ENCODE measurements at places on chromosomes 11 and 22.

- no peak for DNase-seq
These were observed 32.7 kb upstream of the TMEM41B start for GRCh38 chr11:9347100-9347499.

DNA sequence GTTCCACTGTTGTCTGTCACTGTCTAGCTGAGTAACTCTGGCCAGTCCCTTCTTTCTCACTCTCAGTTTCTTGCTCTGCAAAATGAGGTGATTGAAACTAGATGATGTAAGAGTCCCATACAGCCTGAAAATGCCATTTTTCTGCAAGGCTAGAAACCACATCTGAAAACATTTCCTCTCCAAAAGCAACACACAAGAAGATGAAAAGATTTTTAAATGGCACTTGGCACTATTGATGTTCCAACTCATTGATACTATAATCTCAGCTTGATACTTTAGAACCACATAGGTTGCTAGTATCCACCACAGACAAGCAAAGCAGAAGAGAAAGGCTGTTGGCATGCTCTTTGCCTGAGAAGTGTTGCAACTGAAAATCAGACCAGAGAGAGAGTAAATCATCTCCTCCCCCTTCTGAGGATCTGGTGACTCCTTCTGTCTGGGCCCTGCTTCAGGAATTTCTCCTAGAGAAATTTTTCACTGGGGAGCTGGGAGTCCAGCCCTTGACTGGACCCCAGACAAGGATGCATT, 1217.9 kb downstream of the LRRC4C start:
- DNase-seq = no peak

DNA sequence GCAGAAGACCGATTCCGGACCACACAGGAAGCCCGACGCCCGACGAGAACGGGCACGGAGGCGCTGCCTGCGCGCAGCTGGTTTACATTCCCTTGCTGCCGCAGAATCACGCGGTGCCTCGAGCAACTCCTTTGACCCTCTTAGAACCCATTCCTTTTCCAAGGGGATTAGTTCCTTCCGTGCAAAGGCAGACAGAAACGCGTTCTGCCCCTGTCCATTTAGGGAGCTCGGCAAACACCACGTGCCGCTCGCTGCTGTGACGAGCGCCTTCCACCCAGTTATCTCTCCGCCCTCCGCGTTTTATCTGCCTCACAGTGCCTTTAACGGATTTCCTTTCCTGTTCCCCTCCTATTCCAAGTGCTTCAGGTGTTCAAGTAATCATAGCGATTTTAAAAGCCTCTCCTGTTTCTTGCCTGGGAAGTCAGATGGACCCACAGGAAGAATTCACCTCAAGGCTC, 24.1 kb upstream of the MICAL3 start:
- no peak for DNase-seq

DNA sequence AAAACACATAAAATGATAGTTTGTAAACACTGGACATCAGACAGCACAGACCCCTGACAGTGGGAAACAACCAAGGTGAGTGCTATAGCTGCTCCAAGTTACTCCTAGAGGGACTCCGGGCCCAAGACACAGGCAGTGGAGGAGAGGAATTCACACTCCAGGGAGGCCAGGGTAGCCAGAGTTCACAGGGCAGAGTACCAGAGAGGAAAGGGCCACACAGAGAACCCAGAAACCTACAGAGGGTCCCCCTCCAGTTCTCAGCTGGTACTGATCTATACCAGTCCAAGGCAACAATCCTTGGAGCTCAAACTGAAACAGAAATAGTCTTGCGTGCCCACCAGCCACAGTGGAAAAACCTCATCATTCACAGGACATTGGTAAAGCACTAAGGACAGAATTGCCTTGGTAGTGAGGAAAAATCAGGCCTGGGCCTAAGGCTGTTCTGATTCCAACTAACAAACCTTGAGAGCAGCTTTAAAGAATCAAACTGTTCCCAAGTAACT, 7.6 kb downstream of the VPS37C start:
- DNase-seq = no peak

DNA sequence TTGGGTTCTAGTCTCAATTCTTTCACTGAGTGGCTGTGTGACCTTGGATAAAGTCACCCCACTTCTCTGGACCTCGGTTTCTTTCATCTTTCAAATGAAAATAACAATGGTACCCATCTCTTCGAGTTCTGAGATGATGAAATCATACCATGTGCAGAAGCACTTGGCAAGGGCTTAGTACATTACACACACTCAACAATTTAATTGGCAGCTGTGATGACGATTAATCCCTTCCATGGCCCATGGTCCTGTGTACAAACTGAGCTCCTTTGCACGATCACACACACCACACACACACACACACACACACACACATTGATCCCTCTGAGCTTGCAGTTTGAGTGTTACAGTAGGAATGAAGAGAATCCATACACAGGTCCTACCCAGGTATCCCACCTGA, 103.4 kb upstream of the ASPHD2 start:
- DNase-seq = peak; percentile 36

- DNase-seq = no peak
These were observed 75.6 kb downstream of the LIF start for GRCh38 chr22:30171008-30171407.

DNA sequence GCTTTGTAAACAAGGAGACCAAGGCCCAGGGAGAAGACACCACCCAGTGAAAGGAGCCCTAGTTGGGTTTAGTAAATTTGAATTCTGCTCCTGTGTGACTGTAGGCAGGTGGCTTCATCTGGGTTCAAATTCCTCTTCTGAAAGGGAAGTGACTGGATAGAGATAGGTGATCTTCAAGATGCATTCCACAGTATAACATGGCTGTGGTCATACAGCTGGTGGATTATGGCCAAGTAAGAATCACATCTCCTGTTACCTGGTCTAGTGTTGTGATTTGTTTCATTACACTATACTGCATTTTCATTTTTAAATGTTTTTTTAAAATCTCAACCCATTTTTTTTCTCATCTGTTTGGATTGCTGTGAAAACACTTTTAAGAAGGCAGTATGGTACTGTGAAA, 58.0 kb upstream of the PICALM start:
- DNase-seq = no peak

DNA sequence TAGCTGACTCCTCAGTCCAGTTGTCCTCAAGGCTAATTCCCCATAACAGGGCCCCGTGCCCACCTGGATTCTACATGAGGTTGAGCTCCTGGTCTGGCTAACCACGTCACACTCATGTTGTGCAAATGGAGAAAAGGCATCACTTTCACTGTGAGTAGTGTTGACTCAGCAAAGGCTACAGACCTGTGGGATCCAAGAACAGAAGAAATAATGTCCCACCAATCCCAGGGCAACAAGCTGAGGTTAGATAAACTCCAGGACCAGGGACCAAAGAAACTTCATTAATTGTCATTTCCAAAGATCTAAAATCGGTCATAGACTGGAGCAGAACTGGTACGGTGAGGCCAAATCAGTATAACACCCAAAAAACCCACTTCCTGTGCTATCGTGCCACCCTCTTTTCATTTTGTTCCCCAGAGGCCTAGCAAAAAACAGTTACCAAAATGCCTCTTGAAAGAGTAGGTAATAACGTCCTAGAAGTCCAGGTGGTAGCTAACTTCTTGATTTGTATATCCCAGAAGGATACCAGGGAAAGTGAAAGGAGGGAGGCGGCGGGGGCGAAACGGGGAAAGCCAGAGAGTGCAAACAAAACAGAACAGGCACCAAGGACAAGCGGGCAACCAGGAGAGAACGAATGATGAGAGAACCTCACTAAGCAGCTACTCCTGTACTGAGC, 1.4 kb downstream of the PCSK7 start:
- DNase-seq = no peak

GRCh38 chr11:115884800-115885534, 380.8 kb upstream of the CADM1 start:
- no peak for DNase-seq

DNA sequence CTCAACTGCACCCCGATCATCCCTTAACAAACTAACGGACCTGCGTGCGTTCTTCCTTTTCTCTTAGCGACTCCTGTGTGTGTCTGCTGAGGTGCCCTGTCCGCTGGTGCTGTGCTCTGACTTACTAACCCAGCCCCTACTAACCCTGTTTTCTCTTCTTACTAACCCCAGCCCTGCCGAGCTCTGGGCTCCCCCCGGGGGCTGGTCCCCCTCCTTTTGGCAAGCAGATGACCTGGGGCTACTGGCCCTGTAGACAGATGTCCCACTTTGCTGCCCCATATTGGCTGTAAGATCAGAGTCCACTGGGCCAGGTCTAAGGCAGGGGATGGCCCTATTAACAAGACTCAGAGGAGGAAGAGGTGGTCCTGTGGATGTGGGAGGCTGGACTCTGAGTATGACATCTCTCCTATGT, 14.7 kb downstream of the MIAT start:
- no peak for DNase-seq

DNA sequence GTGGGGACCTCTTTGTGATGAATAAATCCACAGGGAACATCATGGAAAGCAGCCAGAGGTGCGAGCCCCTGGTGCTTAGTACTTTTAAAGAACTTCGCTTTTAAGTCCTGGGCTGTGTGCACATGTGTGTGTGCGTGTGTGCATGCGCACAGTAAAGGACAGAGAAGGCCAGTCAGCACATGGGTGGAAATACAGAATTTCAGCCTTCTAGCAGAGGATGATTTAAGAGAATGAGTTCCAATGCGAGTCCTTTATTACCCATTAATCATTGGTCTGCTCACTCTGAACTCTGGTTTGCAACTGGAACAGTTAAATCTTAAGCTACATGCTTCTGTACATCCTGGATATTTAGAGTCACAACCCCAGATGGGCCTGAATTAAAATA, 18.9 kb downstream of the TEAD1 start:
- no peak for DNase-seq

DNA sequence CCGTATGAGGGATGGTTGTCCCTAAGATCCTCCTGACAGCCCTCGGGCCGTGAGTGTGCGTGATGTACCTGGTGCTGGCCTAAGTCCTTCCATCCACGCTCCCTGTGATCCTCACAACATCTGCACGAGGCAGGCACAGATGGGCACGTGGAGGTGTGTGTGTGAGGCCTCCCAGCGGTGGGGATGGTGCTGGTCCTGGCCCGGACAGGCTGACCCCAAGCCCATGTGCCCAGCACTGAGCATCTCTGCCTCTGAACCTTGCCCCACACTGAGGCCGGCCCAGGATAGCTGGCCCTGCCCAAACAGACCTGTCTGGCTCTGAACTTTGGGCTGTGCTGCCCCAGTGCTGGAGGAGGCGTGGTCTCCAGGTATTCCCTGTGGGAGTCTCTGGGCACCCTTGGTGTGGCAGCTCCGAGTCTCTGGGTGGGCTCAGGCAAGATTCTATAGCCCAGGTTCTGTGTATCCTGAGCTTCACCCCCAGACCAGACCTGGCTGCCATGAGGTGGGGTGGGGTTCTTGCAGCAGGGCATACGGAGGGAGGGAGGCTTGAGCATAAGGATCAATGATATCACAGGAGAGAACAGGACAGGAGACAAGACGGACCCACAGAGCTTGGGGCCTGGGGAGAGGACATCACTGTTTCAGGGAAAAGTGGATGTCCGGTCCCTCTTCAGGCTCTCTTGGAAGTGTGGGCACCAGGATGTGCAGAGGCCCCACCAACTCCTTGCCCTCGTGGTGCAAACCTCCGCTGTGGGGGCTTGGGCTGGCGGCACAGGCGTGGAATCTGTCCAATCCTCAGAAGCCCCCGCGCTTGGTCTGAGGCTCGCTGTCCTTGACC, 881.8 kb downstream of the BRD1 start:
- no peak for DNase-seq

GRCh38 chr22:29992341-29993275, 87.7 kb upstream of the HORMAD2 start:
- no peak for DNase-seq

- no peak for DNase-seq
These were observed 19.6 kb downstream of the MACROD1 start for GRCh38 chr11:64146036-64146955.

GRCh38 chr11:116948391-116948790, 111.0 kb upstream of the APOA1 start:
- DNase-seq = no peak

- DNase-seq = no peak
These were observed 2.3 kb upstream of the ST3GAL4 start for GRCh38 chr11:126352934-126353801.

DNA sequence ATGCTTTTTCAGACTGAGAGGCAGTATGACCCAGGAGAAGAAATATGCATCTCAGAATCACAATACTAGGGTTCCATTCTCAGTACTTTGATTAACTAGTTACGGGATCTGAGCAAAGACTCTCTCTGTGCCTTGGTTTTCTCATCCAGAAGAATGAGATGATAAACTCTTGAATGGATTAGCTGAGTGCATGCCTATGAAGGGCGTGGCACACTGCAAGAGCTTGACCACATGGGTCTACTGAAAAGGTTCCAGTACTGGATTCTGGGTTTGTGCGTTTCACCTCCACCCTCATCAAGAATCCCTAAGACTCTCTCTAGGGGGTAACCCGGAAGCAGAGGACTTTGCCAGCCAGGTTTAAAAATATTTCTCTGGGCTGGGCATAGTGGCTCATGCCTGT, 25.6 kb downstream of the PGA5 start:
- no peak for DNase-seq

DNA sequence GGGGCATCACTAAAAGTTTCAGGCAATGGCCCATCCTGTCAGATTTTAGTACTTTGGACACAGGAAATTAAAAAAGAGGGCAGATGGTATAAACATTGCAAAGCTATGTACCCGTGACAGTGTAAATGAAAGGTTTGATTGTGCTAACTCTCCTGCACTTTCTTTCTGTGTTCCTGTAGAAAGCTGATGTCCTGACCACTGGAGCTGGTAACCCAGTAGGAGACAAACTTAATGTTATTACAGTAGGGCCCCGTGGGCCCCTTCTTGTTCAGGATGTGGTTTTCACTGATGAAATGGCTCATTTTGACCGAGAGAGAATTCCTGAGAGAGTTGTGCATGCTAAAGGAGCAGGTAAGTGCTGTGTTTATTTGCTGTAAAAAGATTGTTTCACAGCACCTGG, 10.3 kb downstream of the CAT start:
- no peak for DNase-seq

DNA sequence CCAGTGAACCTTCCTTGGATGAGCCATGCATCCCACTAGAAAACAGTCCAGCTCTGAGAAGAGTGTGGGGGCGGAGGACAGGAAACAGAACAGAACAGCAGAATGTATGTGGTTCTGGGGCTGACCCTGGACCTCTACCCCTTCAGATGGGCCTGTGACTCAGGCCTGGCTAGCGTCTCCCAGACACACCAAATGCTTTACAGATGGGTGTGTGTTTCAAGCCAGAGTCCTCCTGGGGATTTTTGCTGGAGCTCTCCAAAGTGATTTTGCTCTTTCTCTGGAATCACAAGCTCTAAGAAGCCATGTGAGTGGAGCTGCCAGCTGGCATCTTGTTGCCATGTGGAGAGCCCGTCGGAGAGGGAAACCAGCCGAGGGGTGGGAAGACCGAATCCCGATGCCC, 13.2 kb upstream of the C1QTNF4 start:
- peak; percentile 71 for DNase-seq

- DNase-seq = no peak
These were observed 398.4 kb downstream of the CTTN start for GRCh38 chr11:70796648-70797227.

GRCh38 chr11:9692691-9693090, 28.8 kb downstream of the SWAP70 start:
- DNase-seq = no peak

GRCh38 chr11:19873730-19874129, 161.1 kb downstream of the NAV2 start:
- DNase-seq = no peak

Measured in NCI-H446 (cell line).